ENCODE measurements at places on chromosomes 1 and 21.

DNA sequence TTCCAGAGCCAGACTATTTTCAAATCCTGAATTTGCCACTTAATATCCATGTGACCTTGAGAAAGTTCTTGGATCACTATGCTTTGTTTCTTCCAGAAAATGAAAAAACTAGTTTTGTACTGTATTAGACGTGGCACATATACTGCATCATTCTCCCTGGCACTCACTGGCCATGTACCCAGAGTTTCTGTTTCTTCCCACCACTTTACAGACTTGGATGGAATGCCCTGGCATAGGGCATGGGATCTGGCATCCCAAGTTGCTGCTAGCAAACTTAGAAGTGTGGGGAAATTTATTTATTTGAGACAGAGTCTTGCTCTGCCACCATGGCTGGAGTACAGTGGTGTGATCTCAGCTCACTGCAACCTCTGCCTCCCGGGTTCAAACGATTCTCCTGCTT is 10.0 kb downstream of the KLF18 start:
- DNase-seq: no peak

- DNase-seq: no peak
Observed at GRCh38 chr1:113783254-113784103, 24.2 kb upstream of the PHTF1 start.

GRCh38 chr1:153572569-153573015 is 6.9 kb upstream of the S100A2 start:
- peak; percentile 51 for DNase-seq

DNA sequence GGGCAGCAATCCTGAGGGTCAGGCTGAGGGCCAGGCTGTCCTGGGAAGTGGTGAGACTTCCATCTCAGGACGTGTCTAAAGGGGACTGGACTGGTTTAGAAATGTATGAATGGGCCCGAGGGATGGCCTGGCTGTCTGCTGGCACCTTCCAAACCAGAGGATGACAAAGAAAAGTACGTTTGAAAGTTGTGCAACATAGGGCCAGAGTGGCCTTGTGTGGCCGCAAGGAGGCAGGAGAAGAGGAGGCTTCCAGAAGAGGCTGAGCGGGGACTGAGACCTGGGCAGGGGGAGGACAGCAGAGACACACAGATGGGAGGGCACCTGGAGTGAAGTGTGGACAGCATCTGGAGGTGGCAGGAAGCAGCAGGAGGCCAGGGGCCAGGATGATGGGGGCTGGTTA is 2.6 kb upstream of the SYTL1 start:
- DNase-seq: no peak

- no peak for DNase-seq
Observed at GRCh38 chr1:39425634-39426033, 65.8 kb upstream of the BMP8A start.

DNA sequence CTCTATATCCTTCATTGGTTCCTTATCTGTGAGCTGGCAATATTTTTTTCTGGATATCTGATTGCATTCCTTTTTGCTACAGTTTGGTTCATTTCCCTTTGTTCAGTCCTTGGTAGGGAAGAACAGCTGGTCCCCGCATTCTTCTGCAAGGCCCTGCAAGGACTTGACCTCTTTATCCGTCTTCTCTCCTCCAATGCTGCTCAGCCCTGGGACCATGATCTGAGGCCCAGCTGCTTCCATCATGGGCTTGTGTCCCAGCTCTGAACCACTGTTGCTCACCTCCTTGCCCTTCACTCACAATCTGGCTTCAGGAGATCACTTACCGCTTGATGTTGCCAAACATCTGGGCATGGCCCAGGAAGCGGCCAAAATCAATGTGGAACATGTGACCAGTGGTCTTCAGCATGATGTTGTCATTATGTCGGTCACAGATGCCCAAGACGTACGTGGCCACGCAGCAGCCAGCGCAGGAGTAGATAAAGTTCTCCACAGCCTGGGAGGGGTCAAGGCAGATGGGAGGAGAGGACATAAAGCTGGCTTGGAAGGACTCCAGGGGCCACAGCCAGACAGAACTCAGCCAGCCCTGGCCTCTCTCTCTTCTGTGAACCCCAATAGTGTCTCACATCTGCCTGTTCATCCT is 22.6 kb upstream of the PPP1R15B start:
- no peak for DNase-seq

GRCh38 chr21:28513428-28513827 is 479.2 kb downstream of the LTN1 start:
- DNase-seq: no peak

DNA sequence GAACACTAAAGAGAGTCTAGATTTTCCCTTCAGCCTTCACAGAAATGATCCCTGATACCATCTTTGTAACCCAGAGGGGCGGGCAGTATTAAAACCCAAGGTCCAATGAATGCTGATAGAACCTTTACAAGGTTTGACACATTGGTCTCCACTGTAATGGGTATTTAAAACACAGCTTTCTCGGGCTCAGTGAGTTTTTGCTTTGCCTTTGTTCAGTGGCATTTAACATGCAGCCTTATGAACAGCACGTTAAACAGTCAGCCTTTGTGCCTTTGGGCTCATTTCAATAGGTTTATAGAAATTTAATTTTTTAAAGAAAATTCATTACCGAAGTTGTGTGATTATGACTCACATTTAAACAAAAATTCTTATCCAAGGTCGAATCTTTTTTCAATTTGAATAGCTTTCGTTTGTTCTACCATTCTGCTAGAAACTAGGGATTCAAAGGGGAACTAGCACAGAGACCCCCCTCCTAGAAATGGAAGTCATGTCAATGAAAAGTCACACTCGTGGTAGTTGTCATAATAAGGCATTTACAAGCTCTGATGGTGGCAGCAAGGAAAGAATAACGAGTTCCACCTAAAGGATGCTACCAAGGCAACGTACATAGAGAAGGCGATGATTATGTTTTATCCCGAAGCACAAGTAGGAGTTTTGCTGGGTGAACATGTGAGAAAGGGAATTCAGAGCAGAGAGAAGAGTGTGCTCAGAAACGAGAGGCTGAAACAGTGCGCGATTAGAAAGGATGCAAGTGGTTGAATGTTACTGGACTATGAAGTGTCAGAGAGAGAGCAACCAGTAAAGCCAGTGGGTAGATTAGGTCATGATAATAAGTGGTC is 66.2 kb downstream of the SGIP1 start:
- DNase-seq: no peak

GRCh38 chr1:154330669-154331068 is 5.3 kb downstream of the ATP8B2 start:
- no peak for DNase-seq

- no peak for DNase-seq
Observed at GRCh38 chr1:208101661-208102431, 142.3 kb downstream of the PLXNA2 start.

- no peak for DNase-seq
Observed at GRCh38 chr1:10975567-10976326, 36.7 kb upstream of the TARDBP start.

GRCh38 chr1:220891224-220892085 is 12.2 kb downstream of the HLX start:
- no peak for DNase-seq

DNA sequence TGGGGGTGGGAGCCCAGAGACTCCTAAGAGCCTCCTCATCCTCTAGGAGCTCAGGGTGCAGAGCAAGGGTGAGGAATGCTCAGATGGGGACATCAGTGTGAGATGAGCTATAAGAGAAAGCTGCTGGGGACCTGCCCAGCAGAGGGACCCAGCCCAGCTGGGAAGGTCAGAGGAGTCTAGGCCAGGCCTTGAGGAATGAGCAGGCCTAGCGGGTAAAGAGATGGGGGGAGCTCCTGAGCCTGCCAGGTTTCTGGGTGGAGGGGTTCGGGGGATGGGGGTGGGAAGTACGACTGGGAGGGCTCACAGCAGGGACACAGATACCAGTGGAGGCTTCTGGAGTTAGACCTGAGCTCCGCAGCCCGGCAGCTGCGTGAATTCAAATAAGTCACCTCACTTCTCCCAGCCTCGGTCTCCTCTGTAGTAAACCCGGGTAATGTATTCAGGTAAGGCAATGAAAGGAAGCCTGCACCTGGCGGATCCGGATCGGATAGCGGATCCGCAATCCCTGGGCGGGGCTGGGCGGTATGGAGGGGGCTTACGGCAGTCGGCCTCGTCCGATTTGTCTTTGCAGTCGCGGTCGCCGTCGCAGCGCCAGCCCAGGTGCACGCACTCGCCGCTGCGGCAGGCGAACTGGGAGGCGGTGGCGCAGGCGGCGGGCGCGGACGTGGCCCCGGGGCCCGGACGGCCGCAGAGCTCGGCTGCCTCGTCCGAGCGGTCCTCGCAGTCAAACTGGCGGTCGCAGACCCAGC is 38.0 kb upstream of the MAGOH start:
- DNase-seq: no peak

DNA sequence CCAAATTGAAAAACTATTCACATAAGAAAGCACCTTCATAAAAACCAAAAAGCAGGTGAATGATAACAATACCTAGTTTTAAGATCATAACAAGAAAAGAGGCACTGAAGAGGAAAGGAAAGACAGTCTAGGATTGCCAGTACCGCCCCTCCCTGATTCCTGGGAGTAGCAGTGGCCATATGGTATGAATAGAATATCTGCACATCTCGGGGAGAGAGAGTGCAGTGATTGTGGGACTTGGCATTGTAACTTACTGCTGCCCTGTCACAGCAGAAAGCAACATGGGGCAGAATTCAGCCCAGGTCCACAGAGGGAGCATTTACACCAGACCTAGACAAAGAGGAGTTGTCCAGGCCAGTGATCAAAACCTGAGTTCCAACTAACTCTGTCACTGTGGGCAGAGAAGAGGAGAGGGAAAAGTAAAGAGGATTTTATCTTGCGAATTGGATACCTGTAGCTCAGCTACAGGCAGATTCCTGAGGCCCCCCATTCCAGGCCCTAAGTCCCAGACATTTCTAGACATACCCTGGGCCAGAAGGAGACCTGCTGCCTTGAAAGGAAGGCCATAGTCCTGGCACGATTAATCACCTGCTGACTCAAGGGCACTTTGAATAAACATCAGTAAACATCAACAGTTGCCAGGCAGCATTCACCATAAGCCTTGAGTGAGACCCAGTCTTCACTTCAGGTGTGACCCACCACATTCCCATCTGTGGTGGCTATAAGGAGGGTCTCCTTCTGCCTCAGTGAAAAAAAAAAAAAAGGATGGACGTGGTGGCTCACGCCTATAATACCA is 397.5 kb downstream of the TGFB2 start:
- DNase-seq: no peak

DNA sequence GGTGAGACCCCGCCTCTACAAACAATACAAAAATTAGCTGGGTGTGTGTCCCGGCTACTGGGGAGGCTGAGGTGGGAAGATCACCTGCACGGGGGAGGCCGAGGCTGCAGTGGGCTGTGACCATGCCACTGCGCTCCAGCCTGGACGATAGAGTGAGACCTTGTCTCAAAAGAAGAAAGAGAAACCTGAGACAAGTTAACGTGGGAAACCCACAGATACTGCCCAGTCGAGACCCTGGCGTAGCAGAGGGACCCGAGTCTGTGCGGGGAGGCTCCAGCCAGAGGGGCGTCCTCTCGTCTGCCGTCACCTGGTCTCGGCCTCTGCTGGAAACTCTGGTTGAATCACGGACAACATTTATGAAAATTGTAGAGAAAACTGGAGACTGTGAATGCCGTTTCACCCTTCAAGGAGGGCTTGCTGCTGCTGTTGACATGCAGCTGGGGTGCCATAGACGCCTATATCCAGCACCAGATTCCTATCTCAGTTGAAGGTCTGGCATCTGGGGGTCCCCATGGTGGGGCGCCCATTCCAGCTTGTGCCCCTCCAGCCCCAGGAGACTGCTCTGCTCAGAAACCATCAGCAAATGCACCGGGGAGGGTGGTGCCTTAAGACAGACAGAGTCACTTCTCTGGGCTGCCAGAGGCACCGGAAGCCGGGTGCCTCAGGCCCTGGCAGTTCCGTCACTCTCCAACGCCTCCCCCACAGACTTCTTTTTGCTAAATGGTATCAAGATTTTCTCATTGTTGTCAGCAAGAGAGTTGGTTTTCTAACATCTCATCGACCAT is 13.6 kb upstream of the CDK11B start:
- no peak for DNase-seq

DNA sequence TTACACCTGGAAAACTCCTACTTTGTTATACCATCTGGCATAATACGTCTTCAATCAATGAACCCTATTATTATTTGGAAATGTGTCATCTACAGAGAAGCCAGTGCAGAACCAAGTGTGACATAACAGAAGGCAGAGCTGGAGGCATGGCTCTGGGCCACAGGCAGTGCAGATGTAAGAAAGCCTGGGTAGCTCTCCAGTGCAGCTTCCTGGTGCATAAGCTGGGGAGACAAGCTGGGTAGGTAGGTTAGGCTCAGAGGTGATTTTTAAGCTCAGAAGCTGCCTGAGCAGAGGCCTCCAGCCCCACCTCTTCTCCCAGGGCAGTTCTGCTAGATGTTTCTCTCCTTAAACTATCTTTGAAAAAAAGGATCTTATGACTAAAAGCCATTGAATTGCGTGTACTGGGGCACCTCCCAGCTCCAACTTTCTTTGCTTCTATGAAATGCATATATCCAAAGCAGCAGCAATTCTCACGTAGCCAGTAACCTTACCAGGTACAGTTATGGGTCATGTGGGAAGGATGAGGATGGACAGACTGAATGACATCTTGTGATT is 30.7 kb downstream of the AKNAD1 start:
- DNase-seq: no peak

Data from GM12891 (cell line).